Activated CD4-positive, alpha-beta T cell treated with anti-CD3 and anti-CD28 coated beads for 36 hours (primary cell): ENCODE measurements at places on chromosomes 7 and 10. TPM values are rescaled to one million over a fixed set of nuclear protein-coding genes. Genes with fewer than 3 reads are reported as not detected.

Gene MKI67
- total RNA-seq = 244 TPM

Gene RAPGEF5
- 1.5 TPM for total RNA-seq

DNA sequence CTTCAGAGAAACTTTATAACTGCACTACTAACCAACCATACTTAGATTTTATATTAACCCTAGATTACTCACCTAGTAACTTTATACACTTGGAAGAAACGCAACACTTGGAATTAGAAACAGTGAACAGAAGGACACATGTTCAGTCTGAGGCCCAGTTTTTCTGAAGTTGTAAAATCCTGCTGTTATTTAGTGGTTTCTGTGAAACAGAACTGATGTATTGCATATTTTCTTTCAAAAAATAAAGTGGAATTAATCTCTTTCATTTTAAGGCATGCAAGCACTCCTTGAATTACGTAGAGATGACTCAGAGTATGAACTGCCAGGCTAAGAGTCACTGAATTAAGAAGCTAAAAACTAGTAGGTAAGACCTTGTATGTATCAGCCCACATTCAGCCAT, 215.8 kb downstream of the SKAP2 start:
- no peak overlapping the region for H3K4me3 ChIP-seq
- H3K36me3 ChIP-seq = no peaks in the 10 kb centered on the region
- H3K27ac ChIP-seq = no peak overlapping the region
- H3K27me3 ChIP-seq = peaks cover 7% of the 10 kb centered on the region

- no peaks in the 10 kb centered on the region for H3K36me3 ChIP-seq
- H3K4me1 ChIP-seq = peaks cover 22% of the 10 kb centered on the region
- no peak overlapping the region for H3K27ac ChIP-seq
- no peak for DNase-seq
Measured at GRCh38 chr10:112986544-112987190, 36.6 kb downstream of the TCF7L2 start.

- no peaks in the 10 kb centered on the region for H3K4me1 ChIP-seq
- H3K36me3 ChIP-seq = no peaks in the 10 kb centered on the region
- H3K27me3 ChIP-seq = peaks cover 4% of the 10 kb centered on the region
- no peak for DNase-seq
Measured at GRCh38 chr7:33921216-33921938, 16.0 kb downstream of the BMPER start.
